ENCODE measurements at places on chromosomes 12 and 14. TPM values are rescaled to one million over a fixed set of nuclear protein-coding genes. Genes with fewer than 3 reads are reported as not detected.

Gene LHX5
- not detected for polyA plus RNA-seq

Gene DAO
- polyA plus RNA-seq, result not detected

Gene HOXC13
- not detected for polyA plus RNA-seq

Gene LMO3
- 74.8 TPM for polyA plus RNA-seq

Gene SSPN
- polyA plus RNA-seq, result 1.8 TPM

Gene SLC10A1
- not detected for polyA plus RNA-seq

Measured in adipose tissue (tissue), 3 donors.